Left kidney (tissue), 8 donors: ENCODE measurements at places on chromosomes 12 and 14. TPM values are rescaled to one million over a fixed set of nuclear protein-coding genes. Genes with fewer than 3 reads are reported as not detected.

DNA sequence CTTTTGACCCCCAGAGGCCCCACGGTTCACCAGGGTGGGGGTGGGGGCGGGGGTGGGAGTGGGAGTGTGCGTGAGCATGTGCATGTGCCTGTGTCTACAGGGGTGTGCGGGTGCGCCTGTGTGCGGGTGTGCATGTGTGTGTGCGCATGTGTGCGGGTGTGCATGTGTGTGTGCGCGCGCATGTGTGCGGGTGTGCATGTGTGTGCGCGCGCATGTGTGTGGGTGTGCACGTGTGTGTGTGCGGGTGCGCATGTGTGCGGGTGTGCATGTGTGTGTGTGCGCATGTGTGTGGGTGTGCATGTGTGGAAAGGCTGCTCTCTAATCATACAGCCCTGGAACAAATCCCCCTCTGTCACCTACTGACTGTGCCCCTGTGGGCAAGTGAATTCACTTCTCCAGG, 38.8 kb downstream of the RFLNA start:
- DNase-seq: no peak

DNA sequence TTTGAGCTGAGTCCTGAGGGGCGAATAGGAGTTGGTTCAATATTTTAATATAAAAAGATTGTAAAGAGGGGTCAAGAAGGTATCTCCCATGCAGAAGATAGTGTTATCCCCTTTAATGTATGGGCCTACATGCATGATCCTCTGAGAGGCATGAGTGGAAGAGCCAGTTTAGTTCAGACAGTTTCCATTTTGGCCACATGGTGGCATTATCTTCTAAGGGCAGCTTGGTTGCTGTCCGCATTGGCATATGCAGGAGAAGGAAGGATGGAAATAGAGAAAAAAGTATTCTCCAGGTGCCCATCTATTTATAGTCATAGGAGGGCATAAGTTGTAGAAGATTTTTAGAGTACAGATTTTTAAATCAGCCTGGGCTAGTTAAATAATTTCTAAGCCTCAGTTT, 5.4 kb downstream of the SAMD4A start:
- no peak for DNase-seq

- no peak for DNase-seq
Measured at GRCh38 chr12:23729359-23729758, 220.1 kb downstream of the SOX5 start.

GRCh38 chr14:67646131-67646530, 26.4 kb downstream of the ARG2 start:
- DNase-seq: no peak

DNA sequence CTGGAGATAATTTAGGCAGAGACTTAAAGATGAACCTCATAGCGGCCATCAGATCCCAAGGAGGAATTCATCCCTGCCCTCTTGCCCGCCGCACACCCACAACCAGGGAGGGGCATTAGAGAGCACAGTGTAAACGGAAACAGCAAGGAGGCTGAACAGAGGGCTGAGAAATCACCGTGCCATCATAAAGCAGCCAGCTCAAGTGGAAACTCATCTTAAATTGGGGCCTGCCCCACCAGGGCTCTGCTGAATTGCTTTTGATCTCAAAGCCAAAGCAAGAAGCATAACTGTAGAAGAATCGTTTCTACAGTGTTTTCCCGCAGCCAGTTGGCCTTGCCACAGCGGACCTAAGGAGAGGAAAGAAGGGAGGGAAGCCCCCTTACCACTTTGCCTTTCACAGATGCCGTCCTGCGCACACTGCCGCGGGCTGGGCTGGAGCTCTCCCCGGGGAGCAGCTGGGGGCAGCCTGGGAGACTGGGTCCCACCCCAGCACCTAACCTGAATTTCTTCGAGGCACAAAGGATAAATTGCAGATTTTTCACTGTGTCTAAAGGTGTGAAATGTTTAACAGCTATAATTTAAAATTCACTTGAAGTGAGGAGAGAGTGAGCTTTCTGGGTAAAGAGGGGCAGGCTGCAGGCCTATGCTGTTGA, 51.8 kb upstream of the MMP17 start:
- DNase-seq: no peak

DNA sequence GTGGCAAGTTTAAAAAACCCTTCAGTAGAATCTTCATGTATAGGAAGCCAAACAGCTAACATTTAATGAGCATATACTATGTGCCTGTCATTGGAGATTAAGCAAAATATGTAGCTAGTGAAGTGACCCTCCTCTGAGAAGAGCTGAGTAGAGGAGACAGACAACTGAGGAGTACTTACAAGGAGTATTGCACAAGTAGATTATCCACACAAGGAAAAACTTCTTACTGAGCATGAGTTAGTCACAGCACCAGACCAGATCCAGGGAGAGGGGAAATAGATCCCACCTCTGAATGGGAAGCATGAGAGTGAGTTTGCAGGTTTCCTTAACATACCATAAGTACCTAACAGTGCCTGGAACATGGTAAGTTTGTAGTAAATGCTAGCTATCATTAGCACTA, 33.0 kb downstream of the FRMD6 start:
- no peak for DNase-seq

DNA sequence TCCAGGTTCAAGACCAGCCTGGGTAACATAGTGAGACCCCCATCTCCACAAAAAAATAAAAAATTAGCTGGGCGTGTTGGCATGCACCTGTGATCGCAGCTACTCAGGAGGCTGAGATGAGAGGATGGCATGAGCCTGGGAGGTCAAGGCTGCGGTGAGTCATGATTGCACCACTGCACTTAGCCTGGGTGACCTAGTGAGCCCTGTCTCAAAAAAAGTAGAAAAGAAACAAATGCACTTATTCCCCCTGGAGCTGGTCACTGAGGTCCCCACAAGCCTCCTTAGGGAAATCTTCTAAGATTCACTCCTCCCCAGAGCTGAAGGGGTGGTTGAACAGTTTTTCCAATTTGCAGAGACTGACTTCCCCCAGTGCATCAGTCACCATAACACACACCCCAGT, 1.6 kb downstream of the CD9 start:
- DNase-seq: no peak

- no peak for DNase-seq
Measured at GRCh38 chr14:22390824-22391461, 198.1 kb downstream of the DAD1 start.

DNA sequence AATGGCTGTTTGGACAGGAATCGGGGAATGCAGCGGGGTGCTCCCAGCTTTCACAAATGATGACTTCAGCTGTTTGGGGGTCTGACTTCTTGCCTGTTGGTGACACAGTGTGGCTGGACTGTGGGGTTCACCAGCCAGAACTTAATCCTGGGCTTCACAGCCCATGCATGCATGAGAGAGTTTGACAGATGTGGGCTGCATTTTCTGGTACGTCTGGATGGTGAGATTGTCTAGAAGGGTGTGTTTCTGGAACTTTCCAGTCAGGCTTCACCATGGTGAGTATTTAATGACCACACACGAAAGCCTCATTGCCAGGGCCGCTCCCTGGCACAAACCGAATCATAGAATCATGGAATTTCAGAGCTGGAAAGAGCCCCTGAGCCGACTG, 29.6 kb downstream of the CHST11 start:
- DNase-seq: no peak

DNA sequence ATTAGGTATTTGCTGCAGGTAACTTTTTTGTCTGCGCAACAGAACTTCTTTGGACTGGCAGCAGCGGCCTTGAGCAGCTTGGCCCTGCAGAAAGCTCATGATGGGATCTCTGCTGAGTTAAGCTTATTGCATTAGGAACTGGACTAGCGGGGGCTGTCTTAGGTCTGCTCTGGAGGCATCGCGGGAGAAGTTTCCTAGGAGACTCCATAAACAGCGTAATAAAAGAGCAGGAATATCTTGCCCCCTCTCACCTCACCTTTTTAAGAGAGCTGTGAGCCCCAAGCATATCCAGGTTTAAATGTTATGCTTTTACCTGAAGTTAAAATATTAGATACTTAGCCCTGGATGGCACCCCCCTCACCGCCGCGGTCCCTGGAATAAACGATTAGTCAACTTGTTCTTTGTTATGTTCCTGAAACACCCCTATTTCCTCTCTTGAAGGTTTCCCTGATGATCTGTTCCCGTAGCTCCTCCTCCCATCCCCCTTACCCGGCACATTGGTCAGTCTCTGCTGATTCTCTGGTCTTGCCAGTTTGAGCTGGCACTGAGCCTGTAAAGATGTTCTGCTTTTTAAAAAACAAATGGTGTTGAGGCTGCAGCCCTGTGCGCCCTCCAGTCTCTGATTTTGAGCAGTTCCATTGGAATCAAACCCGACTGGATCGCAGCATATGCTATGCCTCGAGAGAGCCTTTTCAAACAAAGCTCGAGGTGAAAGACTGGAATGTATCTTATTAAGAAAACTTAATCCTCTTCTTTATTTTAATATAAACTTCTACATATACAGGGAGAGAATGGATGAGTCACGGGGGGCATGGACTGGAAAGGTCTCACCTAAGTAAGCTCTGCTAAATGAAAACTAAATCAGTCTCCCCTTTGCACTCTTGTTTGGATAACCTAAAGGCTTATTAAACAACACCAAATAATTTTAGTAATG, 1.9 kb downstream of the MLXIP start:
- DNase-seq: no peak

DNA sequence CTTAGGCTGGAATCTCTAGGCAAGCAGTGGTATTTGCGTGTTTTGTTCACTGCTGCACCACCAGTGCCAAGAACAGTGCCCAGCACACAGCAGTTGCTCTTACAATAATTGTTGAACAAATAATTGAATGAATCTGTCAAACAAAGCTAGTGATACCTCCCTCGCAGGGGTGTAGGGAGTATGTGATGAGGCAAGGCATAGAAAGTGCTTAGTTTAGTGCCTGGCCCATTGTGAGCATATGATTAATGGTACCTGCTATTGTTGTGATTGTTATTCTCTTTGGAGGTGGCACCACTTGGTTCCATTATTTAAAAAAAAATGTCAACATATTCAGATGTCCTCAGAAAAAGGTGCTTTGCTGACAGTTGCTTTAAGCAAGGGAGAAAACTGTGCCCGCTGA, 210.1 kb upstream of the TBX3 start:
- no peak for DNase-seq

- DNase-seq: no peak
Measured at GRCh38 chr14:71371711-71372396, 464.6 kb downstream of the PCNX1 start.

DNA sequence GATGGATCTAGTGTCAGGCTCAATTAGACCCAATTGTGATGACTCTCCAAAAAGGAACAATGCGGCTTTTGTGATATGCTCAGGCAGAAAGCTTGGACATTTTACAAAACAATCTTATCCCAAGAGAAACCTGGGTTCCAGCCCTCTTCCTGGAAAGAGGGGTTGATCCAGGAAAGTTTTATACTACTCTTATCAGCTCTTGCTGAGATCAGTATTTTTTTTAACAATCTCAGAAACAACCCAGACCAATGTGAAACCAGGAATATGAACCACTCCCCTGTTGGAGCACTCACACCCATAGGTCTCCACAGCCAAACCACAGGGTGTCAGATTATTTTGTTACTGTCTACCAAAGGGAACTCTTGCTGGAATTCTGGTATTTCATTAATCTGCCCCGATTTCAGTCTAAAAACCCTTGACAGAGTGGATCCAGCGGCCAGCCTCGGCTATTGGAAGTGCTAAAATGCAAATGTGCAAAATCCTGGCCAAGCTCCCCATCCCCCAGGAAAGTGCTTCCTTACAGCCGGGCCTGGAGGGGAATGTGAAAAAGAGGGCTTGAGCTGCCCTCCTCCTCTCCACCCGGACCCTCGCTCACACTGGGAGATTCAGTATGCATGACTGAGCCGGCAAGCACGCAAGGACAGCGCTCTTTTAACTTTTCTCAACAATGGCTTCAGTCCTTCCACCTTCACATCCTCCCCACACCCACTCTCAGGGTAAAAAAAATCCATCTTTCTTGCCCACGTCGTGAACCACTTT, 4.0 kb downstream of the FBXL14 start:
- no peak for DNase-seq

DNA sequence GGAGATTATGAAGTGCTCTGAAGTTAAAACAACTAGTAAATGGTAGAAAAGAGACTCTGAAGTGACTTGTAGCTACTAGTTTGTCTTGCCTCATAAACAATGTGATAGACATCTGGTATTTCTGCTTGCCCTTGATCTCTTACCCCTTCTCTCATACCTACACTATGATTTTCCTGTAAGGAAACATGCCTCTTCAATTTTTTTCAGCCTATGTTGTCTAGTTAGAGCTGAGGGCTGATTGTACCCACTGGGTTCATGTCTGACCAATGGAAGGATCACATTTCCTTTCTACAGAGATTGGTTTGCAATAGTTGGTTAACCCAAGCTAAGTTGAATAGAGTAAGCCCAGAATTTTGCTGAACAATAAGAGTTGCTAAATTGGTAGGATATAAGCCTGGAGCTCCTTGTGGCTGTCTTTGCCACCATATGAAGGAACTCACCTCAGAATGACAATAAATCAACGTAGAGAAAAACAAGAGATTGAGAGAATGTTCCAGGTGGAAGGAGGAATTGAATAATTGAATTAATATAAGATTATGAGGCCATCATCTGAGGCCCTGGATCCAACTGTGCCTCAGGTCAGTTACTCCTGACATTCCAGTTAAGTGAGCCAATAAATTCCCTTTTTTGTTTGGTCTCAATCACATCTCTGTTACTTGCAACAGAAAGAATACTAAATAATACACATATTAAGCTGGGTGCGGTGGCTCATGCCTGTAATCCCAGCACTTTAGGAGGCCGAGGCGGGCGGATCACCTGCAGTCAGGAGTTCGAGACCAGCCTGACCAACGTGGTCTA, 346.4 kb downstream of the ZFP36L1 start:
- no peak for DNase-seq

GRCh38 chr14:89187501-89187900, 229.5 kb downstream of the FOXN3 start:
- DNase-seq: no peak

GRCh38 chr14:87076146-87076545, 916.8 kb downstream of the GALC start:
- DNase-seq: no peak

DNA sequence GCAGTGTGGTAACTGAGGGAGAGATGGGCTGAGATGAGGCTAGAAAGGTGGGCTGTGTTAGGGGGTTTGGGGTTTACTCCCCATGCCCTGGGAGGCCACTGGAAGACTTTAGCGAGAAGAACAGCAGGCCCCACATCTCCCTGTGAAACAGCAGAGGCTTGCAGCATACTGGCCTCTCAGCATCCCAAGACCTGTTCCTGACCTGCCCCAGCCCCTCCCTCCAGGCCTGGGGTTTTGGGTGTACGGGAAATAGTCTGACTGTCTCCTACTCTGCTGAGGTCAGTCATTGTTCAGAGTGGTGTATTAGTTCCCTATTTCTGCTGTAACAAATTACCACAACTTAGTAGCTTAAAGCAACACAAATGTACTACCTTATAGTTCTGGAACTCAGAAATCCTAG, 103.5 kb upstream of the HIF1A start:
- DNase-seq: no peak

- no peak for DNase-seq
Measured at GRCh38 chr12:68776976-68777610, 30.9 kb upstream of the MDM2 start.

Gene FSCB
- polyA plus RNA-seq: not detected

Gene GDF11
- polyA plus RNA-seq: 23.0 TPM

Gene CIDEB
- 24.8 TPM for polyA plus RNA-seq

Gene ACSM4
- polyA plus RNA-seq: not detected

Gene CCDC196
- 0.38 TPM for polyA plus RNA-seq

Gene A2ML1
- polyA plus RNA-seq: 0.78 TPM
